Body of pancreas (tissue), 4 donors: ENCODE measurements at places on chromosomes 2 and 18.

DNA sequence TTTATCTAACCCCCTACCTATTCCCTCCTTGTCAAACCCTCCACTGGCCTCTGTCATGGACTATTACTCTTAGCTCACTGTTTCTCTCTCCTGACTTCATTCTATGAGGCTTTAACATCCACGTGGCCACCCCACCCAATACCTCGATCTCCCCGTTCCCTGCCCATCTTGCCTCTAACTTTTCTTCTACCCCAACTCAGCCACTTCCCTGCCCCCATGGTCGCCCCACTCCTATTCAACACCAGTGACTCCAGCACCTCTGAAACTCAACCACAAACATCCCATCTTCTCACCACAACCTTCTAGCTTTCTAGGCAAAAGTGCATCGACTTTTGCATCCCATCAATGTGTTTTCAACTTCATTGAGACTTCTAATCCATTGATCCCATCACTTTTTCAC lies 94.2 kb upstream of the EPAS1 start:
- DNase-seq, result no peak

- DNase-seq, result no peak
Measured at GRCh38 chr2:8246137-8246536, 435.7 kb upstream of the ID2 start.

DNA sequence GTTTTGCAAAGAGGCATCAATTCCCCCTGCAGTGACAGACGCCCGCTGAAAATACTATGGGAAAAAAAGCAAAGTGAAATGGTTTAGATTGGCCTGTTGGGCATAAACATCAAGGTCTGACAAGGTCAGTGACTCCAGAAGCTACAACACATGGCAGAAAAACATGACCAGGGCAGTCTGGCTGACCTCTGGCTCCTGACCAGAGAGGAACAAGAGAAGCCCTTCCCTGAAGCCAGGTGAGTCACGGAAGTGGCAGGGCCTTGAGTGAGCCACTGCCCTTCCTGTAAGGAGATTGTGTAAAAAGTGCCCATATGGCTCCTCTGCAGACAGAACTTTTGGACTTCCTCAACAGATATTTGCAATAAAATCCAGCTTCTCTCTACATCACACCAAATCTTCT lies 72.0 kb downstream of the DNER start:
- DNase-seq, result peak; percentile 44

- no peak for DNase-seq
Measured at GRCh38 chr2:19356545-19357401, 1.6 kb downstream of the OSR1 start.

- no peak for DNase-seq
Measured at GRCh38 chr2:16135913-16136310, 195.6 kb downstream of the MYCN start.

- peak; percentile 25 for DNase-seq
Measured at GRCh38 chr2:234879671-234880455, 72.0 kb upstream of the SH3BP4 start.

- DNase-seq, result no peak
Measured at GRCh38 chr2:1781291-1782080, 37.2 kb upstream of the PXDN start.

- no peak for DNase-seq
Measured at GRCh38 chr2:63613391-63613901, 24.7 kb downstream of the MDH1 start.

DNA sequence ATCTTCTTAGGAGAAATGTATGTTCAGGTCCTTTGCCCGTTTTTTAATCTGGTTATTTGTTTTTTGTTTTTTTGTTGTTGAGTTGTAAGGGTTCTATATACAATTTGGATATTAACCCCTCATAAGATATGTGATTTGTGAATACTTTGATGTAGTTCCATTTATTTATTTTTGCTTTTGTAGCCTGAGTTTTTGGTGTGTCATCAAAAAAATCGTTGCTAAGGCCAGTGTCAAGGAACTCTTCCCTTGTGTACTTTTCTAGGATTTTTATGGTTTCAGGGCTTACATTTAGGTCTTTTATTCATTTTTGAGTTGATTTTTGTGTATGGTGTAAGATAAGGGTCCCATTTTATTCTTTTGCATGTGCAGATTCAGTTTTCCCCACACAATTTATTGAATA lies 372.6 kb downstream of the PLCL1 start:
- no peak for DNase-seq

DNA sequence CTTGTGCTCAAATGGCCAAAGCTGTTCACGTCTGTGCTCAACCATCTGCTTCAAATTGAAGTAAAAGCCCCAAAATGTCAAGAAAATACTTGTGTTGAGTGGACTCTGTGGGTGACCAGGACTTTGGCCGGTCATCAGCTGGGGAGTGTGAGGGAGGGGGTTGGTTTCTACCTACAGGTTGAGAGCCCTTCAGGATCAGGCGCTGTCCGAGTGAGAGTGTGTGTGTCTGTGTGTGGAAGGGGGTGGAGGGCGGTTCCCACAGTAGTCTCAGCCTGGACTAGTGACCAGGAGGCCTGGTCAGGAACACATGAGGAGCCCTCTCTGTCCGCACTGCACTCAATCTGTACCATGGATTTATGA lies 34.2 kb downstream of the ATOH8 start:
- no peak for DNase-seq

- DNase-seq, result no peak
Measured at GRCh38 chr2:71669058-71669456, 215.7 kb downstream of the DYSF start.

DNA sequence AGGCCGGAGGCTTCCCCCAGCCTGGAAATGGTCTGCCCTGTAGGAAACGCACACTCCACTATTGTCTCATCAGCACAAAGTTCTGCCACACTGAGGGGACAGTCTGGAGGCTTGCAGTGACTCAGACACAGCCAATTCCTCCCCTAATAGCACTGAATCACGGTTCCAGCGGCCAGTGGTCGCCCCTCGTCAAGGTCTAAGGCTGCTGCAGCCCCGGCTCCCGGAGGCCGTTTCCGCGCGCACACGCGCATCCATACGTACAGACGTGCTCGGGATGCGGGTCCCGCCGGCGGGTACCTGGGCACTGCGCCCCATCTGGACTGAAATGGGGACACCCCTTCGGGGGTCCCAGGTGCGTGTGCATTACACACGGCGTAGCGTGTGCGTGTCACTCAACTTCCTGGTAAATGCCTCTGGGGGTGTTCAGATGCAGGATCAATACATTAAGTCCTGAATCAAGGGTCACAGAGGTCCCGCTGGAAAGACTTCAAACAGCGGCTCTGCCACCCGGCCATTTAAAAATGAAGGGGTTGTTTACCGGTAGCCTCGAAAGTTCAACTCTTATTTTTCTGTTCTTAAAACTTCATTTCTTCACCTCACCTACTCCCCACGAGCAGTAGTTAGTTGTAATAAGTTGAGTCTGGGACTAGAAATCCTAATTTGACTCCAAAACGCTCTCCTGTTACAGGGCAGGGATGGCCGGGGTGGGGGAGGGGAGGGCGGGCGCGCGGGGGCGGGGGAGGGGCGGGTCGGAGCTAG lies 572 bp upstream of the ZNF516 start:
- DNase-seq, result peak; percentile 40

DNA sequence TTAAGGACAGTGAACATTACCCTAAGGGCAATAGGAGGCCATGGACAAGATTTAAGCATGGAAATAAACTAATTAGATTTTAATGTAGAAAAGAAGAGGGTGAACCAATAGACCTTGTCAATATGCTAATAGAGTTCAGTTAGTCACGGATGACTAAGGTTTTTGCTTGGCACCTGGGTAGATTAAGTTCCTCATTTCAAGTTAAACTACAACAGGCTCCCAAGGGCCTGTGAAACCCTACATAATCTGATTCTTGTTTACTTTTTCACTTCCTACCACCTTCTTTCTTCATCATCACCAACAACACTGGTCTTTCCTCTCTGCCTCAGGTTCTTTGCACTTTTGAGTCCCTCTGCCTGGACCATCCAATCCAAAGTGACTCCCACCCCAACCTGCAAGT lies 14.8 kb downstream of the SP110 start:
- no peak for DNase-seq

- no peak for DNase-seq
Measured at GRCh38 chr18:56637176-56637575, 1.2 kb downstream of the TXNL1 start.

- no peak for DNase-seq
Measured at GRCh38 chr2:179950391-179950790, 56.7 kb downstream of the CWC22 start.

GRCh38 chr2:149513461-149513860 lies 74.1 kb downstream of the MMADHC start:
- no peak for DNase-seq

DNA sequence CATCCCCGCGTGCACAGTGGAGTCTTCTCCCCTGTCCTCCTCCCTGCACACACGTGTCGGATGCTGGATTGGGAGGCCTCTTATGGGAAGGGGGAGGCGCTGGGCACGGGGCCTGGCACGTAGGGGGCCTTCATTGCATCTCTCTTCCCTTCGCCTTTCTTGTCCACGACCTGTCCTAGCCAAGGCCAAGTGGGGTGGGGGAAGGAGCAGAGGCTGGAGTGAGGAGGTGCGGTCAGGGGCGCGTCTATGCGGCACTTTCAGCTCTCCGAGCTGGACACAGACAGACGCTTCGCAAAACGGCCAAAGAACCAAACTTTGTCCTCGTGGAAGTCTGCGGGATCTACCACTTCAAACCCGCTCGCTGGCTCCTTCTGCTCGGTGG lies 13.4 kb downstream of the ALPG start:
- no peak for DNase-seq

GRCh38 chr2:173623438-173624319 lies 269.0 kb downstream of the CDCA7 start:
- DNase-seq, result no peak

DNA sequence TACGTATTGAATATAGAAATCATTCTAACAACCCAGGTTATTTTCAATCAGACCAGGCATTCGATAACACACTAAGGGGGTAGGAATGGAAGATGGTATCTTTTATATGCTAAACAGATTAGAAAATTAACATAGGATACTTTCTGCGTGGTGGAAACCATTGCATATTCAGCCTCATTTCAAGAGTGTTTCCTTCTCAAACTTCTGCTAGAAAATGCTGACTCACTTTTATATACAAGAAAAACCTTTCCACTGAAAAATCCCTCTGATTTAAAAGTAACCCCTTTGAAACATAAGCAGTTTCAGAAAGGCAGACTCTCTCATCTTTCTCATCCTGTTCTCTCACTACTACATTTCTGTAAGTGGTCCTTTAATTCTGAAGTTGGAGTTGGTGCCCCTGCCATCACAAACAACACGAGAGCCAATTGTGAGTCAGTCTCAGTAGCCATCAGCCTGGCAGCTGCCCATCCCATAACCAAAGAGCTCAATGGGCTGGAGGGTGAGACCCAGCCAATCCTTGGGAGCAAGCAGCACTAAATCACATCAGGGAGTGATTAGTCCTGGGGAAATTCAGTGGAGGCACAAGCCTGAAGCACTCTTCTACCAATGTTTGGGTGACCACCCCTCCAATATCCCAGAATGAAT lies 343.1 kb downstream of the CELF4 start:
- DNase-seq, result no peak

DNA sequence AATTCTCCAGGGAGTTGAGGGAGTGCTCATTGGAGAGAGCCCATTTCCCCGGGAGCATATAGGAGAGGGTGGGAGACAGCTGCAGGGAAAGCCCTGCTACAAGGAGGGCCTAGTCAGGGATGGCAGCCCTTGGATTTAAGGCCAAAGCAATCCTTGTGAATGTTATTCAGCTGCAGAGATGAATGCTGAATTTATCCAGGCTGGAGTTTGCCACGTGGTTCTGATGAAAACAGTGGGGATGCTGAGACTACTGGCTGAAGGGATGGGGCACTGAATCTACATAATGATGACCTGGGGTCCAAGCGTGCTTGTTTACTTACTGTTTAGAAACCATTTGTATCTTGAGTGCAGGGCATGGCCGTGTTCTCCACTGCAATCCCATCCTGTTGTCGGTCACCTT lies 35.6 kb upstream of the RNF149 start:
- DNase-seq, result no peak

GRCh38 chr2:61356958-61357350 lies 113.9 kb downstream of the USP34 start:
- no peak for DNase-seq

GRCh38 chr2:203453858-203454451 lies 81.1 kb downstream of the RAPH1 start:
- DNase-seq, result peak; percentile 24
